Stomach (tissue), 19 donors: ENCODE measurements at places on chromosomes 12 and 14. TPM values are rescaled to one million over a fixed set of nuclear protein-coding genes. Genes with fewer than 3 reads are reported as not detected.
A peak's percentile ranks its signal among the peaks of the same experiment; 100 is the strongest.

DNA sequence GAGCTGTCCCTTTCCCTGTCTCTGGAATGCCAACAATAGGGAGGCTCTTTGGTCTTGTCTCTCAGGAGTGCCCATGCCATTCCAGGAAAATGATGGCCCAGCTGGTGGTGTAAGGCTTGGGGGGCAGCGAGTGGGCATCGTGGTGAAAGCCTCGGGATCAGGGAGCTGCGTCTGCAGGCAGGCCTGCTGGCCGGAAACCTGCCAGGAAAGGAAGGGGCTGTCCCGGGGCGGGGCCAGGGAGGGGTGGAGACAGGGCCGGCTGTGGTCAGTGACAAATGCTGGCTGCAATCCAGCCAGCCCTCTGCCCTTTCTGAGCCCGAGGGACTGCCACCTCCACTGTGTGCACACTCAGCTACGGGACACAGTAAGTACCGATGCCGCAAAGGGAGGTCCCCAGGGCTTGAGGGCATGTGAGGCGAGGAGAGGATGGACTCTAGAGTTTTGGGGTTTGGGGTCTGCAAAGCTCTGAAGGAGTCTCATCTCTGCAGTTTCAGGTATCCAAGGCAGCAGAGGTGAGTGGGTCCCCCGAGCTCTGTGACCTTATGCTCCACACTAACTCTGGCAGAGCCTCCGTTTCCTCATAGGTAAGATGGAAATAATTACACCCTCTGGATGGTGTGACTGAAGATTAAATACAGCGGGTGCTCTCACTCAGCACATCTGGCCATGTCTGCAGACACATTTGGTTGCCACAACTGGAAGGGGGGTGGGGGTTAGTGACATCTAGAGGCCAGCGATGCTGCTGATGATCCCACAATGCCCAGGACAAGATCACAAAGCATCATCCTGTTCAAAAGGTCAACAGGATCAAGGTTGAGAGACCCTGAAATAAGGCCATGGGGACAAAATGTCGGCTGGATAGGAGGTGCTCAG is at the start of gene SERPINA5:
TSS of gene SERPINA5 (plus strand) at position 300 of the 873 bp plus-strand sequence. CDS start 5,937 bp downstream, outside the sequence.
- DNase-seq: peak; percentile 79

DNA sequence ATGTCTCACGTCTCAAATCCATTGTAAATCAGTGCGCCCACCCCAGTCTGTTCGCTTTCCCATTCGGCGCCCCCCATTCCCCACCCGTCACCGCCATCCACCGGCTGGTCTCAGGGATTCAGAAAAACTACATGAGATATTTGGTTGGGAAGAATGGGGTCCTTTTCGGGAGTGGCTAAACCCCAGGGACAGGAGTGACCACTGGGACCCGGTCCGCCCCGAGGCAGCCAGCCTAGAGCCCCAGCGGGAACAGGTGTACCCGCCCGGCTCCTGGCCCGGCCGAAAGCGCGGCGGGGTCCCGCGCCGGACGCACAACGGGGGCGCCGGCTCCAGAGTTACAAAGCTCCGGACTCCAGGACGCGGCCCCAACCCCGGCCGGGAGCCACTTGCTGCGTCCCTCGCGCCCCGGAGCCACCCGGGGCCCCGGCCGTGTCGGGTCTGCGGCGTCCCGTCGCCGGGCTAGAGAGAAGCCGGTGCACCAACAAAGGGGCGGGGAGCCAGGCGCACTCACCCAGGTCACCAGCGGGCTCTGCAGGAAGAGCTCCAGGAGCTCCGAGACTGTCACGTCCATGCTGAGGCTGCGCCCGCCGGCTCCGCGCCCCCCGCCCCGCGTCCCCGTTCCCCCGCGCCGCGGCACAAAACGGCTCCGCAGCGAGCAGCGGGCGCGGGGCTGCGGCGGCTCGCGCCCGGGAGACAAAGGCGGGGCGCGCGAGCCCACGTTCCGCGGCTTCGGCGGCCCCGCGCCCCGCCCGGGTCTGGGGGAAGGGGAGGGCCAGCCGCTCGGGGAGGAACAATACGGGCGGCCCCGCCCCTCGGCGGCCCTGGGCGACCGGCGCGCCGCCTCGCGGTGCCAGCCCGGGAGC is at the start of gene CCDC88C:
TSS of gene CCDC88C (minus strand) at position 701 of the 863 bp plus-strand sequence. CDS start at position 571, 130 bp downstream.
- DNase-seq: peak; percentile 90

DNA sequence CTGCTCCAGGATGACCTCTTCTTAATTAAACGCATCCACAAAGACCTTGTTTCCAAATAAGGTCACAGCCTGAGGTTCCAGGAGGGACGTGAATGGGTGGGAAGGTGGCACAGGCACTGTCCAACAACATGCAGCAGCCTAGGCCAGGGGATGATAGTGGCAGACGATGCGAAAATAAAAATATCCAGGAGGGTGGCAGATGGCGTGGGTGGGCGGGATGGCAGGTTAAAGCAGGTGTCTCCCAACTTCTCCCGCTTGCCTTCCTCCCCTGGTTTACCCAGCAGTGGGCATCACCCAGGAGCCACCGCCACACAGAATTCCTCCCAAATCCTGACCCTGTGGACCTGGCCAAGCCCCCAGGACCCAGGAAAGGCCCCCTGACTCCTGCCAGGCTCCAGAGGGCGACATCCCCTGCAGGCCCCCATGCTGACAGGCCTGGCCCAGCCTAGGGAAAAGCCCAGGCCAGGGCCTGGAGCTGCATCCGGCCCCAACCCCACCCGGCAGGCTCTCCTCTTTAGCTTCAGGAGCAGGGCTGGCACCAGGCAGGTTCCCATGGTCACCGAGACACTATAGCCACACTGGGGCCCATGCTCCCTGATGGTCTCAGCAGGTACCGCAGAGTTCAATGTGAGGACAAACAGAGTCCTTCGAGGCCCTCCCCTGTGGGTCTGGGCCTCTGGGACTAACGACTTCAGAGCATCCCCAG is 9.7 kb downstream of the NCOR2 start:
- DNase-seq: no peak

DNA sequence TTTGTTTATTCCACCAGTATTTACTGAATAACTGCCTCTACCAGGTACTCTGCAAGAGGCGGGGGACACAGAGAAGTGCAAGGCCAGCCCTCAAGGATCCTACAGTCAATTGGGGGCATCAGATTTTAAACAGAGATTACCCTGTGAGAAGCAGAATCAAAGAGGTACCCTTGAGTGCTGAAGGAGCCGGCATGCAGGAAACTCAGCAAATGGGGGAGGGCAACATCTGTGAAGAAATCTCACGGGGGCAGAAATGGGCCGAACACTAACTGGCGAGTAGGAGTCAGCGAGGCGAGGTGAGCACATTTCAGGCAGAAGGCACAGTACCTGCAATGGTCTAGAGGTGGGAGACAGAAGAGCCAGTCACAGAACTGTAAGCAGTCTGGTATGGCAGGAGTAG is 9.0 kb downstream of the GALNT6 start:
- DNase-seq: no peak

GRCh38 chr12:124098101-124098757 is 125.2 kb downstream of the ZNF664 start:
- no peak for DNase-seq

DNA sequence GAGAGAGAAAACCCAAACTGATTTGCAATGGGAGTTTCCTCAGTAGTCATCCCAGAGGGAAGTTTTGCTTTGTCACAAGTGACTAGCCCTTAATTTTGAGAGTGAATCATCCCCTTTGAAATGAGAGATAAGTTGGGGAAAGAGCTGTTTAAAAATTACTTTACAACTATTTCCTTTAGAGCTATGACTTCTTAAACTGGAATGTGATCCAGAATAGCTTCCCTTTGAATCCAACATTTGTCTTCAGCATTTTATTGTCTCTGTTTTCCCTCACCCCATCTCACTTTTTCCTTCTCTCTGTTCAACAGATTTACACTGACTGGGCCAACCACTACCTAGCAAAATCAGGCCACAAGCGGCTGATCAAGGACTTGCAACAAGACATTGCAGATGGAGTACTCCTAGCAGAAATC is 109.3 kb downstream of the NAV3 start:
- DNase-seq: no peak

DNA sequence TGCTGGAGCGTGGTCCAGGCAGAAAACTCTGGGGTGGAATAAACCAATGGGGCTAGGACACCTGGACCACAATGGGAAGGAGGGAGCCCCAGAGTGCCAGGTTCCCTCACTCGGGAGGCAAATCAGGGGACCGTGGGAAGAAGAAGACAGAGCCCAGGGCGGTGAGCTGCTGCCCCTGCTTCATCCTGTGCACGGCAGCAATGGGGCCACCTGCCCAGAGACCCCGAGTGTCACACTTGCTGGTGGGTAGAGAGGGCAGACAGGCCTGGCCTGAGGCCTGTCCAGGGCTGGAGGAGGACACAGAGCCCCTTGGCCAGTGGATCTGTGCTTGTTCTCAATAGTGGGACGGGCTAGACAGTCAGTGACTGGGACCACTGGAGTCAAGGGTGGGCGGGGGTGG is 58.2 kb downstream of the DIO3 start:
- DNase-seq: no peak

DNA sequence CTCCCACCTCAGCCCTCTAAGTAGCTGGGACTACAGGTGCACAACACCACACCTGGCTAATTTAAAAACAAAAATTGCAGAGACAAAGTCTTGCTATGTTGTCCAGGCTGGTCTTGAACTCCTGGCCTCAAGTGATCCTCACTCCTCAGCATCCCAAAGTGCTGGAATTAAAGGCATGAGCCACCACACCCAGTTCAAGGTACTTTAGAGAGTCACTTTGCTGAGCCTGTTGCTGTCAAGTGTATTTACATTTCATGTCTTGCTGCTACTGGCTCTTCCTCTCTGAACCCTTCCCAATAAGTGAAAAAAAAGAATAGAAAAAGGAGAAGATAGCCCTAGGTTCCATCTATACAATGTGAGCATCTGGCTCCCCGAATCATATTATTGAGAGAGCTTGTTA is 38.4 kb downstream of the SLCO1A2 start:
- DNase-seq: no peak

- DNase-seq: no peak
Measured at GRCh38 chr12:6148061-6148460, 23.6 kb upstream of the VWF start.

DNA sequence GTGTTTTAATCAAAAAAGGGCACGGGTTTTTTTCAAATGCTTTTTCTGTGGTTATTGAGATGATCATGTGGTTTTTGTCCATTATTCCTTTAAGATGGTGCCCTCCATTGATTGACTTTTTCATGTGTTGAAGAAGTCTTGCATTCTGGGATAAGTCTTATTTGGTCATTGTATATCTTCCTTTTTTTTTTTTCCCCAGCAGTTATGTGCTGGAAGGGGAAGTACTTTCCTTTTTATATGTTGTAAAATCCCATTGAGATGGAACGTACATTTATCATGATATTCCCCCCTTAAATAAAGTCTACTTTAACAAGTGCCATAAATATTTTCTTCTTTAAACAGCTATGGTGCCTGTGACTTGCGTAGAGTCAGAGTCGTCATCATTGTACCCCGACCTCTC is 24.8 kb upstream of the MUCL1 start:
- no peak for DNase-seq

DNA sequence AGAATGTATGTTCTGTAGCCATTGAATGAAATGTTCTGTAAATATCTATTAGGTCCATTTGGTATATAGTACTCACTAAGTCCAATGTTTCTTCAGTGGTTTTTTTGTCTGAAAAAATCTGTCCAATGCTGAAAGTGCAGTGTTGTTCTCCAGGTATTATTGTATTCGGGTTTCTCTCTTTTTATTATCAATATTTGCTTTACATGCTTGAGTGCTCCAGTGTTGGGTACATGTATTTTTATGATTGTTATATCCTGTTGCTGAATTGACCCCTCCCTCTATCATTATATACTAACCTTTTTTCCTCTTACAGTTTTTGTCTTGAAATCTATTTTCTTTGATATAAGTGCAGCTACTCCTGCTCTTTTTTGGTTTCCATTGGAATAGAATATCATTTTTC is 382.2 kb downstream of the CCER1 start:
- no peak for DNase-seq

DNA sequence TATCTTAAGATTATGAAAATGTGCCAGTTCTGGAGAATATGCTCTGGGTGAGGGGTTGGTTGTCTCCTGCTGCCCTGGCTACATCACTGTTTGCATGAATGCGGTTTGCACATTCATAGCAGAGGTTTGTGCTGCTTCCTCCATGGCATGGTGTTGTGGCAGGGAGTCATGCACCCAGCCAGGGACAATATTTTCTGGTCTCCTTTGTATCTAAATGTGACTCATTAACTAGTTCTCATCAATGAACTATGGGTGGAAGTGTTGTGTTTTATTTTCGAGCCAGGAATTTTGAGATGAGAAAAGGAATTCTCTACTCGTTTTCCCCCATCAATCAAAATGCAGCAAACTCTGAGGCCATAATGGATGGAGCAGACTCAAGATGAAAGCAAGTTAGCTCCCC is 527.3 kb downstream of the SNAPC1 start:
- no peak for DNase-seq

DNA sequence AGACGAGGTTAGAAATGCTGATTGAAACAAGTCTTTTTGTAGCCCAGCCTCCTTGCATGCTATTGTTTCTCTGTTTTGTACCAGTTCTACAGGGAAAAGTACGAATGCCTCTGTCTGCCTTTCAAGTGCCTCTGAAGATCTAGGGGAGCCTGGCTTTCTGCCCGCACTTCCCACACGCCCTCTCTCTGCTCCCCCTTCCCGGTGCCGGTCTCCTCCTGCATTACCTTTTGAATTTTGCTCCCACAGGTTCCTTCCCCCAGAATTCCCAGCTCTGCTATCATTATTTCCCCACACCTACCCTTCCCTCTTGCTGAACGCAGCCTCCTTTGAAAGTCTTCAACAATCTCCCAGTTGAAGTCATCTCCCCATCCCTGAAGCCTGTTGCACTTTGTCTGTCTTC is 689.7 kb downstream of the BCL11B start:
- no peak for DNase-seq

- no peak for DNase-seq
Measured at GRCh38 chr12:108218921-108219320, 89.8 kb downstream of the WSCD2 start.

- DNase-seq: no peak
Measured at GRCh38 chr12:132465269-132466190, 24.4 kb upstream of the FBRSL1 start.

- DNase-seq: no peak
Measured at GRCh38 chr12:68446901-68447796, 115.0 kb upstream of the MDM1 start.

DNA sequence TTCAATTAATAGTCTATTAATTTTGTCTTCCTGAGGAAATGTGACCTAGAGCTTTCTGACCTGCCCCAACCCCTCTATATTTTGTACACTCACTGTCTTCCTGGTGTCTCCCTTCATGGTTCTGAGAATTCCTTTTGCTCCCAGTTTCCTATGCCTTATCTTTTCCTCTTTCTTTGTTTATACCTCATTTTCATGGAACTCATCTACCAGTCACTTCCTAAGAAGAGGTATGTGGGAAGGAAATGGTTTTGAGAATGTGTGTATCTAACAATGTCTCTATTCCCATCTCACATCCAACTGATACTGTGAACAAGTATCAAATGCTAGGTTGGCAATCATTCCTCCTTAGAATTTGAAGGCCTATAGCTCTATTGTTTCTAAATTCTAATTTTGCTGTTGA is 245.1 kb upstream of the EGLN3 start:
- DNase-seq: no peak

Gene CCDC175
- total RNA-seq: not detected

Gene TGM1
- 5.7 TPM for total RNA-seq

Gene ISCA2
- total RNA-seq: not detected

Gene AKAP3
- total RNA-seq: not detected

Gene ASB2
- total RNA-seq: 20.4 TPM

Gene FLRT2
- 0.58 TPM for total RNA-seq

Gene MGP
- 187 TPM for total RNA-seq

Gene PZP
- total RNA-seq: not detected

Gene NINJ2
- 26.2 TPM for total RNA-seq

Gene FAM186B
- total RNA-seq: 0.18 TPM

Gene CFAP73
- not detected for total RNA-seq

Gene PTPRQ
- 0.92 TPM for total RNA-seq

Gene KLRB1
- total RNA-seq: 0.87 TPM

Gene TEX52
- not detected for total RNA-seq

Gene PIWIL1
- not detected for total RNA-seq
